DMS153 (cell line): ENCODE measurements at places on chromosomes 3 and 15.

DNA sequence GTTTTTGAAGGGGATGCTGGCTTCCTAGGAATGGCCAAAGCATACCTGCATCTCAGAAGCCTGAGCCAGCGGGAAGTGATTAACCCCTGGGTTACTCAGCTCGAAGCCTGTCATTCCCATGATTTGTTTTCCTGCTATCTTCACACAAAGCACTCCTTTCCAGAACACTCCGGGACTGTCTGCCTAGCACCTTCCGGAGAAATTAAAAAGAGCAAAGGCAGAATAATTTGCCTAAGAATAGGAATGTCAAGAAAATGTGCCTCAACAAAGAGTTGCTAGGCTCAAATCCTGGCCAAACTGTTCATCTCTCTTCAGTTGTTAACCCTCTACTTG is 34.1 kb downstream of the TPM1 start:
- DNase-seq = no peak

GRCh38 chr3:72212396-72212795 is 427.4 kb upstream of the PROK2 start:
- no peak for DNase-seq

- no peak for DNase-seq
These were observed 35.0 kb upstream of the COLQ start for GRCh38 chr3:15556512-15556911.

DNA sequence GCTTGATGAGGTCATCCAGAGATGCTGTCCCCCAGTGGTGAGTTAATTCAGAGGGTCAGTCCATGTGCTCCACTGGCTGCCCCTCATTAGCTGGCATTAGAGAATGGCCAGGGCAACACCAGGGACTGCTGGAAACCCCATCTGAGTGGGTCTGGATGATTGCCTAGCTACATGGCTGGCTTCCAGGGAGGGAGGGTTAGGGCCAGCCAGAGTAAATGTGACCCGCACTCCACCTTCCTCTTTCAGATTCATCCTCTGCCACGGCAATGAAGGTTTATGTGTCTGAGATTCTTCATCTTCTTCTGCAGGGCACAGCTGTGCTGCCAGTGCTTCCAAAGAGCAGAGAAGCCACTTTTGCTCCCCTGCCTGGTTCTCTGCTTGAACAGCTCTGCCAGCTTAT is 391.9 kb downstream of the OCA2 start:
- no peak for DNase-seq

- no peak for DNase-seq
These were observed 18.7 kb downstream of the RTP3 start for GRCh38 chr3:46516521-46516920.

GRCh38 chr3:5160940-5161858 is 26.3 kb upstream of the EDEM1 start:
- no peak for DNase-seq

DNA sequence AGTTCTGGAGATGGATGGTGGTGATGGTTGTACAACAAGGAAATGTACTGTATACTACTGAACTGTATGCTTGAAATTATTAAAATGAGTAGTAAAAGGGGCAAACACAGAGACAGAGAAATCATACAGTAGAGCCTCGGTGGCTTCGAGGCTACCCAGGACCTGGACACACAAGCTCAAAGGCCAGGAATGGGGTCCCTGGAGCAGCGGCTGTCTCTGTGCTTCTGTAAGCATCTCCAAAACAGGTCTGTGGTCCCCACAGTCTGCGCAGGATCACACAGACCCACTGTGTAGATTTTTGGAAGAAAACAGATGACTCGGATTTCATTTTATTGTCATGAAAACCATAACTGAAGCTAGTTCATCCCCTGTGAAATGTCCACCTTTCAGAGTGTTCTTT is 39.7 kb downstream of the PGPEP1L start:
- DNase-seq = no peak

- DNase-seq = no peak
These were observed 227.7 kb downstream of the ROBO2 start for GRCh38 chr3:77267589-77267988.

DNA sequence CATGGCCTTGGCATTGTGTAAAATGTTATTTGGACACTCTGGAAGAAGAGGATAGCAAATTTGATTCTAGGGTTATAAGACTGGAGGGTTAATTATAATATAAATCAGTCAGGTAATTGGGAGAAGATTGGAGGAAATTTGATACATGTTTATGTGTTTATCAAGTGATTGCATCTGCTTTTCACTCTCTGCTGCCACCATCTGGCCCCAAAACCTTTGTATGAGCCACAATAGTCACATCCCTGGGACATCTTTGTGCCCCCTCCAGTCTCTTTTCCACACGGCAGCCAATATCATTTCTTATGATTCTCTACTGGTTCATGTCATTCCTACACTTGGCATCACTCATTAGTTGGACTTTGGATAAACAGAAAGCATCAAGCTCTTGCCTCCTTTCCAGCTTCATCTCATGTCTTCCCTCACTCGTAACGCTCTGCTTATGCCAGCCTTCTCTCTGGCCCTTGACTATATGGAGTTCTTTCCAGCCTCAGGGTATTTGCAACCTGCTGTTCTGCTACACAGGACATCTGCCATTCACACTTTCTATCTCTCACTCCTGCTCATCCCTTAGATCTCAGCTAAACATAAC is 602.3 kb upstream of the SUCLG2 start:
- no peak for DNase-seq

DNA sequence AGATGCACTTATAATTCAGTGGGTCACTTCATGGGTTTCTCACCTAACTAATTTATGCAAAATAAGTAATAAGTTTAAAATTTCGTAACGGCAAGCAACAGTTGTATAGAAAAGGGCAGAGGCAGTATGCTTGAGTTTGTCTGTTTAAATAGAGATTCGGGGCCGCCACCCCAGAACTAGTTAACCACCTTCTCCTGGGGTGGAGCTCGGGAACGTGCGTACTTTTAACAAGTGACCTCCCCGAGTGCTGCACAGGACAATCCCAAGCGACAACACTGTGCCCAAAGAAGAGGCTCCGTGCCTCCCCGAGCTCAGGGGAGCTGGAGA is 439 bp downstream of the SSR3 start:
- no peak for DNase-seq

- DNase-seq = no peak
These were observed 95.4 kb upstream of the KCNAB1 start for GRCh38 chr3:156024904-156025533.

GRCh38 chr3:114152519-114153151 is 26.2 kb downstream of the DRD3 start:
- DNase-seq = peak; percentile 52

DNA sequence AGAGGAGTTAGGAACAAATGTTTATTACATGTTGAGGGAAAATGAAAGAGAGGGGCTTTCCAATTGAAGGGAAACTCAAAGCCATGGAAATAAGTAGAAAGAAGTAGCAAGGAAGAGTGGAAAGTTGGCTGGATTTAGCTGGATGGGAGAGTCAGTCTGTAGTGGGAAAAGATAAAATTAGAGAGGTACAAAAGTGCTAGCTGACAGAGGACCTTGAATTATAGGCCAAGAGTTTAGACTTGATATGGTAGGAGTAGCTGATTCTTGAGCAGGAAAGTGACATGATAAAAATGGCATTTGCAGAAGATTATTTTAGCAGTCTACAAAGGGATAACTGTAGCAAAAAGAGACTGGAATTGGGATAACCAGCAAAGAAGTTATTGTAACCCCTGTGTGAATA is 425.8 kb downstream of the ROBO1 start:
- DNase-seq = no peak

DNA sequence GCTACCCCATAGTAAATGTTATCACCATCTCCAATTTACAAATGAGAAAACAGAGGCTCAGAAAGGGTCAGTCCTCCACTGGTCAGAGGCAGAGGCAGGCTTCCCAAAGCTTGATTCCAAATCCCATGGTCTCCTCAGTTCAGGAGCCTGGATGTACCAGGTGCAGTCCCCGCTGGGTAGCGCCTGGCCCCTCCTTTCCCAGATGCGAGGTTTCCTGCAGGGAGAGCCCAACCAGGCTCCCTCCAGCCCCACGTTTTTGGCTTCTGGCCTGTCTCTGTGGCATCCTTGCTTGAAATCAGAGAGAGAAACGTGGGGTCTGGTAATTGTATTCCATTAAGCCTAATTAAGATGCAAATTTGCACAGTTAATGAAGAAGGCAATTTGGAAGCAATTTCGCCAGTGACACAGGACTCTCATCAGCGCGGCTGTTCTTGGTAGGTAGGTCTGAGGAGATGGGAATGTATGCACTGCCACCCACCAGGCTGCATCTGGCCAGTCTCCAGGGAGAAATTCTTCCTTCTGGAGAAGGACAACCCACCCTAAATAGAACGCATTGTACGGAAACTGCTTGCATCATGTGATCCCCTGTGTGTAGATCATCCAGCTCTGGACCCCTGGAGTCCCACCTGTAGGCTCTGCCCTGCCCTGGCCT is 50.5 kb downstream of the HRH1 start:
- no peak for DNase-seq
